ENCODE measurements at places on chromosomes 4 and X.

GRCh38 chr4:113404167-113404571 lies 354.7 kb downstream of the ANK2 start:
- no peak for DNase-seq

- peak; percentile 28 for DNase-seq
Measured at GRCh38 chrX:155028129-155028528, 1.5 kb downstream of the FUNDC2 start.

DNA sequence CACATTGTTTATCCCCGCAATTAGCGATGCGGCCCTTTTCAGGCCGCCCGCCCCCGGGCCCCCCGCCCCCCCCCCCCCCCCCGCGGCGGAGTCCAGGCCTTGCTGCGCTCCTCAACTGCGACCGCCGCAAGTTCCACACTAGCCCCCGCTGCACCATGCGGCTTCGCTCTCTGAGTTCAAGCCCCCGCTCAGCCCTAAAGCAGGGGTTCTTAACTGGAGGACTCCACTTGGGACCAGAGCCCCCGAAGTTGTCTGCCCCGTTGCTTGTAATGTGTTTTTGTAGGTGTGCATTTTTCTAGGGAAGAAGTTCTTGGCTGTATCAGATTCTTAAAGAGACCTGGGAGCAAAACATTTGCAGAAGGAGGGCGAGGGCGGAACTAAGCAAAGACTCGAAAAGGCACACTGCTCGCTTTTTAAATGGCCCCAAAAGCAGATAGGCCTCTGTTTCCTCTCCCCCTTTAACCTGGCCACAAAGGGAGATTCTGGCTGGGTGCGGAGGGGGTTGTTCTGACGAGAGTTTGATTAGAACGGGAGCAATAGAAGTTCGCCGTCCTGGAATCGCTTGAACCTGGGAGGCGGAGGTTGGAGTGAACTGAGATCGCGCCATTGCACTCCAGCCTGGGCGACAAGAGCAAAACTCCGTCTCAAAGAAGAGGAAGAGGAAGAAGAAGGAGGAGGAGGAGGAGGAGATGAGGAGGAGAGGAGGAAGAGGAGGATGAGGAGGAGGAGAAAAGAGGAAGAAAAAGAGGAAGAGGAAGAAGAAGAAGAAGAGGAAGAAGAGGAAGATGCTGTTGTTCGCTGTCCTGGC lies 2.3 kb upstream of the MSX1 start:
- DNase-seq: no peak

GRCh38 chr4:183905593-183906488 lies 734 bp downstream of the STOX2 start:
- peak; percentile 40 for DNase-seq

- no peak for DNase-seq
Measured at GRCh38 chrX:47174846-47175587, 18.6 kb upstream of the UBA1 start.

DNA sequence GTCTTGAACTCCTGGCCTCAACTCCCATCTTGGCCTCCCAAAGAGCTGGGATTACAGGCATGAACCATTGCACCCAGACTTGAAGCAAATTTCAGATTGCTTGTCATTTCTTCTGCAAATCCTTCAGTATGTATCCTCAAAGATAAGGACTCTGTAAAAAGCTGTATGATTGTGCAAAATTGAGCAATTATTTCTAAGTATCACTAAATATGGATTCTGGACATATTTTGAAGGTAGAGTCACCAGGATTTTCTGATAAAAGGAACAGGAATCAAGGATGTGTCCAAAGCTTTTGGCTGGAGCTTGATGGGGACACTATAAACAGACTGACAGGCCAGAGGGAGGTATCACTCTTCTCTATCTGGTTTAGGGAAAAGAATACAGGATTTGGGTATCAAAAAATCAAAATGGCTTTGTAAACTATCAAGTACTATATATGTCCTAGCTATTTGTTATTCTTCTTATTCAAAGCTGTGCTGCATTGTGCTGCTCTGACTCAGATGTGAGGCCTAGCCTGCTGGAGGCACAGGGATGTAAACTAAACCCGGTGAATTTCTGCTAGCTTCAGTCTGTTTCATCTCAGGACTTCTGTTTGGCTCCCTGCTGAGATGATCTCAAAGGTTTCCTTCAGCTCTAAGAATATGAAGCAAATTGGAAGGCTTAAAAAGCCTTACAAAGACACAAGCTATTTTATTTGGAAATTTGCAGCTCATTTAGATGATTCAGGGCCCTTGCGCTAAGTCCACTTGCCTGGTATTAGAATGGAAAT lies 8.3 kb downstream of the RPS4X start:
- DNase-seq: no peak

- peak; percentile 30 for DNase-seq
Measured at GRCh38 chrX:16711893-16712547, 449 bp downstream of the CTPS2 start.

DNA sequence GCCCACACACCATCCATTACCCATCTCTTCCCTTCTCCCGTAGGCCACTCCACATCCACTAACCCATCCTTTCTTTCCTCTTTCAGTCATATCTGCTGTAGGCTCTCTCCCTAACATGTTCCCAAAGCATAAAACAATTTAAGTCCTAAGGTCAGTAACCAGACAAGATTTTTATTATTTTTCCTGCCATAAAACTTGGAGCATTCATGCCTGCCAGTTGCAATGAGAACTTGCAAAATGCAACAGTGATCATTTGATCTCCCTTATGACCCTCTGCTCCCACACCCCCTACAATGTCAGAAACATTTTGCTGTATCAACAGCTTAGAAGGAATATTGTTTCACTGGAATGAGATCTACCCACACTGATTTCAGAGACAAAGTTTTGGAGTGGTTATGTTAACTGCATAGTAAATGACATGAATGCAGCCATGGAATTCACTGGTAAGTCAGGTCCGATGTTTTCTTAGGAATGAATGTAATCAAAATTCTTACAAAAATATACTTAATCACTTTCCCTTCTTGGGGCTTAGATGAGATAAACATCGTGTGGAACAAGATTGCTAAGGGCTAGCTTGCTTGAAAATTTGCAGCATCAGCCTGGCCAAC lies 5.7 kb downstream of the NIPAL1 start:
- DNase-seq: no peak

- peak; percentile 54 for DNase-seq
Measured at GRCh38 chr4:73653695-73654106, 33.5 kb upstream of the RASSF6 start.

DNA sequence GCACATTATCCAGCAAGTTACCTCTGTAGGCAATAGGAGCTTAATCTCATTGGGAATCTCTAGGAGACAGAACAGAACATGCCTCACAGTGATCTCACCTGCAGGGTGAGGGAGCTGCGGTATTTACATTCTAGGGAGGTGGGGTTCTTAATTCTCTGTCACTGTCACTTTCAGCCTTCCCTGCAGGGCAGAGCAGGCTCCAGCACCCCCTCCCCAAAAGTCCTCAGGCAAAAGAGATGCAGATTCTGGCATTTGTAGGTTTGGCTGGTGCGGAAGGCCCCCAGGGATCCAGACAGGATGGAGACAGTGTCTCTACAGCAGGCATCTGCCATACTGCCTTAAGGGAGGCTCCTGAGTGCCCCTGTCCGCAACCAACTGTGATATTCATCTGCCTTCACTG lies 166.4 kb upstream of the ATP6AP2 start:
- DNase-seq: no peak

GRCh38 chr4:168162604-168163003 lies 70.3 kb downstream of the ANXA10 start:
- DNase-seq: no peak

DNA sequence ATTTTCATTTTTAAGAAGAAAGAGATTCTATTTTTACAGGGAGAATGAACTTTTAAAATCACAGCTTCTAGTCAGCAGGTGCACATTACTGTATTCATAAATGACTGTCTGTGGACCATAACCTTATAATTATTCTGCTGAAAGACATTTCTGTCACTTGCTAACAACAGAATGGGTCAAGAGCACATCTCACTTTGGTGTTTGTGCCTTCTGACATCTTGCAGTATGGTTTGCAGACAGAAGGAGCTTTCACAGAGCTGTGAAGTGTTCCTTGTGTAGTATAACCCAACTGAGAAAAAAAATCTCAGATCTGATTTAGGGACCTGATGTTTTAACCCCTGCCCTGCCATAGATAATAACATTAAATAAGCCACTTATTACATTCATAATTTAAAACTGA lies 131.4 kb upstream of the CTSO start:
- no peak for DNase-seq

- DNase-seq: no peak
Measured at GRCh38 chr4:67935888-67936287, 27.4 kb downstream of the TMPRSS11A start.

- no peak for DNase-seq
Measured at GRCh38 chr4:145939856-145940255, 1.2 kb upstream of the ZNF827 start.

GRCh38 chrX:25096522-25097045 lies 80.8 kb upstream of the ARX start:
- no peak for DNase-seq

DNA sequence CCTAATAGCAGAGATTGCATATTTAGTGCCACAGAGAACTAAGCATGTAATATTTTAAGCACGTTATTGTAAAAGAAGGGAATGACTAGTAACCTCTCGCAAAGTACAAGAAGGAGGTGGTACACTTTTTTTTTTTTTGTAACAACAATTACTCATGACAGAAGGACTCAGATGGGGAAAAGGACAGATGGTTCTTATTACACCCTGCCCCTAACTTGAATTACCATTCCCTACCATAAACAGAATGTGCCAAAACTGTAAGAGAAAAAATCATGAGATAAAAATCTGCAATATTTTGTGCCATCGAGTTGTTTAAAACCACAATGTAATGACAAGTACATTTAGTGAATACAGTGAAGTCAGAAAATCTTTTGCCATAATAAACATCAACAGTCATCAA lies 33.0 kb upstream of the RAPGEF2 start:
- no peak for DNase-seq

GRCh38 chr4:7075962-7076695 lies 8.3 kb upstream of the GRPEL1 start:
- no peak for DNase-seq

- DNase-seq: no peak
Measured at GRCh38 chr4:175758050-175759024, 53.7 kb downstream of the GPM6A start.

GRCh38 chrX:129984111-129984958 lies 1.9 kb downstream of the BCORL1 start:
- DNase-seq: peak; percentile 55

- DNase-seq: no peak
Measured at GRCh38 chr4:120808475-120809141, 113.9 kb downstream of the PRDM5 start.

- DNase-seq: no peak
Measured at GRCh38 chrX:124530803-124531202, 184.4 kb downstream of the SH2D1A start.

- DNase-seq: no peak
Measured at GRCh38 chrX:25433307-25433706, 417.5 kb upstream of the ARX start.

- no peak for DNase-seq
Measured at GRCh38 chr4:73499996-73500765, 18.6 kb downstream of the AFM start.

DNA sequence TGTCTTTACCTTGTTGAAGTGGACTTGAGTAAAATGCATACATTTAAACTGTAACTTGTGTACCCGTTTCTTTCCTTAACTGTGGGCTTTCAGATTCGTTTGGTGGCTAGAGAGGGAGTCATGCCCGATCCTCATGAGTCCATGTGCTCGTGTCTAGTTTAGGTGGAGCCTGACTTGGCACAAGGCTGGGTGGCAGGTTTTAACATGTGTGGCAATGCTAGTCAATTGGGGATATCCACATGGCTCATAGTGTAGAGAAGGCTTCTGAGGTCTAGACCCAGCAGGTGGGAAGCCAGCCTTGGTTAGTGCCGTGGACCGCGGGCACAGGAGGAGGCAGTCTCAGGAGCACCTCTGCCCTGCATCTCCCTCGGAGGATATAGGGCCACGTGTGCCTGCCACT lies 48.5 kb upstream of the CLCN4 start:
- DNase-seq: no peak

DNA sequence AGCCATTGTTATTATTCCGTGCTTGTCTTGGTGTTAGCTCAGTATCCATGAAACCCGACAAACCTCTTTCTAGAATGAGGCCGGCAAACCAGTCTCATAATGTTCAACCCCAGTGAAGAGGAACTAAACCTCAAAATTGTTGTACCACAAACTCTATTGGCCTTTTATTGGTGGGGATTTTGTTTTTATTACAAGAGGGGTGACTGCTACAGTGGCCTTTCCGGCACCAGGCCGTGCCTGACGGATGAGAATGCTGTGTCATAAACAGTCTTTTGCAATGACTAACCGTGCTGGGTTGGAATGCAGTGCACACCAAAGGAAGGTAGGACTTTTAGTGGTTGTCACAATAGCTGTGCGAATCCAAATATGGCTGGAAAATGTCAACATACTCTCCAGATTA lies 60.8 kb downstream of the SHROOM2 start:
- no peak for DNase-seq

DNA sequence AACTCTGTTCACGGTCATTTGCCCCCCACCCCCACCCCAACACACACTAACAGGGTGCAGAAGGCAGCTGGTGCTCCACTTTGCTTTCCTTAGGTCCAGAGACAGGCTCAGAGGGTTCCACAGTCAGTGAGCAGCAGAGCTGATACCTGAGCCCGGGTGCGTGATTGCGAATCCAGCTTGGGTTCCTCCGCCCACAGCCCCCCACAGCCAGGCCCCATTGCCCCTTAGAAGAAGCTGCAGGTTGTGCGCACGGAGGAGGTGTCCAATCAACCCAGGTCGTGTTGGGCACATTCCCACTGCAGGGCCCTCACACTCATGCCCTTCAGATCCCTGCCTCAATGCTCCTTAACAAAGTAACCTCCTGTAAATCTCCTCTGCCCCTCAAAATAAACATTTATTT lies 85.0 kb downstream of the WFS1 start:
- DNase-seq: no peak

DNA sequence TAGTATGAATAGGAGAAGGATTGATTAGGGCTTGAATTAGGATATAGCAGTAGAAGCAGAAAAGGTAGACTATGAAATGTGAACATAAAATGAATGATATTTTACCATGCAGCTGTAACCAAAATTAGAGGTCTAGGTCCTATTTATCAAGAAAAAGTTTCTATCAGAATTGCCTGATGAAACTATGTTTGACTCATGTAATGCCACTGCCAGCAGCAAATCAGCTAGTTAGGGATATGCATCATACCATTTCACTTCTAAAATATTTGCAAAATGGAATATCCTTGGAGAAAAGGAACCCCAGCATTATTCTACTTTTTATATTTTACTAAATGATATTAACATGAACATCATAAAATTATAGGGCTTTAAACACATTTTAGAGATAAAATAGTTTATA lies 188.4 kb downstream of the WDFY3 start:
- no peak for DNase-seq

- no peak for DNase-seq
Measured at GRCh38 chr4:82648356-82648755, 86.6 kb upstream of the TMEM150C start.

- DNase-seq: peak; percentile 77
Measured at GRCh38 chr4:171846232-171846631, 33.0 kb downstream of the GALNTL6 start.

- DNase-seq: no peak
Measured at GRCh38 chr4:2015008-2015407, 6.2 kb upstream of the NELFA start.
